Endodermal cell (in vitro differentiated cells): ENCODE measurements at places on chromosomes 16 and 17.

- no peak for DNase-seq
These were observed 190.1 kb upstream of the TBX2 start for GRCh38 chr17:61209525-61209924.

DNA sequence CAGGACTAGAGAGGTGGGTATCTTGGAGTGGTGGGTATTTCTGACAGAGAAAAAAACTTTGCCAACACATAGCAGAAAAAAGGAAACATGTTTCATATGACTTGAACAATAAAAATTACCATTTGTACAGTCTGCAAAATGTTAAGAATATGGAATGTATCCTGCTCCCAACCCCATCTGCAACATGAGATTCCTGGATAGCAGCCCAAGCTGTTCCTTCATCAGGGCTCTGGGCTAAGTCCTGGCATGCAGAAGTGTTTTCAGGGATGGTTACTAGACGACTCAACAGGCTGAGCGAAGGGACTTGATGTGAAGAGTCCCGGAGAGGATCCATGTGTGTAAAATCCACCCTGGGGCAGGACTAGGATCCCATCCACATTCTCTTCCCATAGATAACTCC, 121.0 kb upstream of the IRX3 start:
- peak; percentile 5 for DNase-seq

DNA sequence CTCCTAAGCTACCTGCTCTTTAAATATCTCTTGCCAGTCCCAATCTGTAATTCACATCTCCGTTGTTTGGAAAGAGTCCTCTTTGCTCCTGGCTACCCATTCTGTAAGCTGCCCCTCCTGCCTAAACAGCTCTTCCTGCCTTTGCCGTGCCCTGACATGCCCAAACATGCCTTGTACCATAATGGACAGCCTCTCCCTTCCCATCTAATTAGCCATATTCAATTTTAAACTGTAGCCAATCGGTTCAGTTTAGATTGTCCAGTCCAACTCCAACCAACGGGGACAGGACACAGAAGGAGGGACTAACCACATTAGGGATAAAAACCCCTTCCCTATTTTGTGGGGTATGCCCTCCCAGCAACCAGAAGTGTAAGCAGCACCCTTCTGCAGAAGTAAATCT, 30.6 kb upstream of the CLEC3A start:
- peak; percentile 76 for DNase-seq

DNA sequence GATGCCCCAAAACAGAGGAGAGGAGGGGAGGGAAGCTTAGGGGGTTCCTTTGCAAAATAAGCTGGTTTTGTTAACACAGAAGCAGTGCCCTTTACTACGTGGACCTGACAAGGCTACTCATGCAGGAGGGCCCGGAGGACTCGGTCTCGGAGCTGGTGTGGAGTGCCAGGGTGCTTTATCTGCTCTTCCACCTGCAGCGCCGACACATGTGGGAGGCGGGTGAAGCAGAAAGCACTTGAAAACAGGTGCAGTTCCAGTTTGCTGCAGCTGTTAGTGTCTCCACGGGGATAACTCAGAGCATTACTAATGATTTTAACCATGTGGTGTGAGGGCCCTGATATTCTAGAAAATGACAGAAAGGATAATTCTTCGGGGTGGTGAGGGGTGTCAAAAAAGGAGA, 35.0 kb upstream of the MNT start:
- DNase-seq = no peak

DNA sequence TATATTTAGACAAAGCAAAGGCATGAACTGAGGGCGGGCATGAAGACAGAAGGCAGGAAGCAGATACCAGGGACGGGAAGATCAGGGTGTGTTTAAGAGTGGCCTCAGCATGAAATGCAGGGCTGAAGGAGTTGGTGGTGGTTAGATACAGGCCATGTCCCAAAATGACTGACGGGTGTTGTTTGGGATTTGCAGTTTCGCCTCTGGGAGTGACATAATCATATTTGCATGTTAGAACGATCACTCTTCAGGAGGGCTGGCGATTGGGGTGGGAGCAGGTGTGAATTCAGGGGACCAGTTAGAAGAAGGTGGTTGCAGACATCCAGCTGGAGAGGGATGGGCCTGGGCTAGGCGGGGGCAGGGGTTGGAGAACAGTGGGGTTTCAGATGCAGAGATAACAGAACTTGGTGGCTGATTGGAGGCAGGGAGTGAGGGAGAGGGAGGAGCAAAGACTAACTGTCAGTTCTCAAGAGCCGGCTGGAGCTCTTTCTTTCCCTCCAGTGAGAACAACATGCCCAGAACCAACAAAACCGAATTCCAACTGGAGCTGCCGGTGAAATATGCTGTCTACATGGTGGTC, 27.2 kb upstream of the ITGAX start:
- peak; percentile 76 for DNase-seq

GRCh38 chr16:66127459-66128370, 238.8 kb upstream of the CDH5 start:
- DNase-seq = peak; percentile 79
